ENCODE measurements at places on chromosomes 1 and 21.

- DNase-seq, result no peak
Observed at GRCh38 chr1:225814381-225814780, 4.5 kb downstream of the EPHX1 start.

GRCh38 chr1:56434025-56434424 lies 145.3 kb downstream of the PLPP3 start:
- DNase-seq, result no peak

DNA sequence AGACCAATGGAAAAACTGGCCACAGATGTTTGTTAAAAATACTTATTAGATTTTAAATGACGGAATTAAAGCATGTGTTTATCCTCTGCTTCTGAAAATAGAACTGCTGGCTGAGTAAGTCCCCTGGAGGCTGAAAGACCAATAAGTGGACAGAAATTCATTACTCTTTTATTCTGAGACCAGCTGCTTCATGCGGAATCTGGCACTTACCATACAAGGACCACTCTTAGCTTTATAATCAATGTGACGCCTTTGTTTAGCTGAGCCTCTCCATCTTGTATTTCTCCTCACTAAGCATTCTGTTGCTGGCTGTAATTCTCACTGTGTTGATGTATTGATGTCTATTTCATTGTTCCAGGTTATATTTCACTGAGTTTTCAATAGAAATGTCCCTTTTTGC lies 6.3 kb upstream of the EXO1 start:
- DNase-seq, result no peak

- no peak for DNase-seq
Observed at GRCh38 chr1:177080564-177080963, 83.9 kb downstream of the ASTN1 start.

DNA sequence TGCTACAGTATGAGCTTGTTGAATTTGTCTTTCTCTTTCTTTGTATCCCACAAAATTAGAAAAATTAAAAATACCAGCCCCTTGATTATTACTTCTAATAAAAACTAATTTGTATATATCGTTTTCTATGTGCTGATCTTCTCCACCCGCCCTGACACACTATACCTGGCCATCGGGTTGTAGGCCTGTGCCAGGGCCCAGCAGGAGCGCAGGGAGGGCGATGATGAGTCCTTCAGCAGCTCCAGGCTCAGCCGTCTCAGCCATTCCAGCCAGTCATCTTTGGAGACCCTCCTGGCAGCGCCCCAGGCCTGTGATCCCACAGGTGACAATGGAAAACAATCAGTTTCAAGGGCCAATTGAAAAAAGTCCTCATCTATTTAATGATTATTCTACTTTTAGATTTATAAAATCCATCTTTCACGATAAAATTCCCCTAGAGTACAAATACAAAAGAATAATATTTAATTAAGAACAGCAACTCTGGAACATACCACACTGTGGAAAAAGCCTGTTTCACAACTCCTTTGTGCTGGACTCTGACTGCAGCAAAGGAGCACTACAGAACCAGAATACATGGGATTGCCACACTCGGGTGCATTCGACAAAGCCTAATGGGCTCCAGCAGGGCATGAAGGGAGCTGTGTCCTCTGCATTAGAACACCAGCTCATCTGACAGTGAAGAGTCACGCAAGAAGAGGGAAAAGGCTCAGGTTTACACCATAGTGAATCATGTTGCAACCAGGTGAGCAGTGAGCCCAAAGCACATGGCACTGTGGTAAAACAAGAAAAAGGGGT lies 15.4 kb downstream of the ANGPTL7 start:
- DNase-seq, result no peak

- DNase-seq, result no peak
Observed at GRCh38 chr1:112431038-112431437, 35.0 kb downstream of the CTTNBP2NL start.

DNA sequence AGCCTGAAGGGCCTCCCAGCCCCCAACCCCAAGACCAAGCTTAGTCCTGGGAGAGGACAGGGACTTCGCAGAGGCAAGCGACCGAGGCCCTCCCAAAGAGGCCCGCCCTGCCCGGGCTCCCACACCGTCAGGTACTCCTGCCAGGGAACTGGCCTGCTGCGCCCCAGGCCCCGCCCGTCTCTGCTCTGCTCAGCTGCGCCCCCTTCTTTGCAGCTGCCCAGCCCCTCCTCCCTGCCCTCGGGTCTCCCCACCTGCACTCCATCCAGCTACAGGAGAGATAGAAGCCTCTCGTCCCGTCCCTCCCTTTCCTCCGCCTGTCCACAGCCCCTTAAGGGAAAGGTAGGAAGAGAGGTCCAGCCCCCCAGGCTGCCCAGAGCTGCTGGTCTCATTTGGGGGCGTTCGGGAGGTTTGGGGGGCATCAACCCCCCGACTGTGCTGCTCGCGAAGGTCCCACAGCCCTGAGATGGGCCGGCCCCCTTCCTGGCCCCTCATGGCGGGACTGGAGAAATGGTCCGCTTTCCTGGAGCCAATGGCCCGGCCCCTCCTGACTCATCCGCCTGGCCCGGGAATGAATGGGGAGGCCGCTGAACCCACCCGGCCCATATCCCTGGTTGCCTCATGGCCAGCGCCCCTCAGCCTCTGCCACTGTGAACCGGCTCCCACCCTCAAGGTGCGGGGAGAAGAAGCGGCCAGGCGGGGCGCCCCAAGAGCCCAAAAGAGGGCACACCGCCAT lies 21.9 kb upstream of the ARF1 start:
- DNase-seq, result no peak

DNA sequence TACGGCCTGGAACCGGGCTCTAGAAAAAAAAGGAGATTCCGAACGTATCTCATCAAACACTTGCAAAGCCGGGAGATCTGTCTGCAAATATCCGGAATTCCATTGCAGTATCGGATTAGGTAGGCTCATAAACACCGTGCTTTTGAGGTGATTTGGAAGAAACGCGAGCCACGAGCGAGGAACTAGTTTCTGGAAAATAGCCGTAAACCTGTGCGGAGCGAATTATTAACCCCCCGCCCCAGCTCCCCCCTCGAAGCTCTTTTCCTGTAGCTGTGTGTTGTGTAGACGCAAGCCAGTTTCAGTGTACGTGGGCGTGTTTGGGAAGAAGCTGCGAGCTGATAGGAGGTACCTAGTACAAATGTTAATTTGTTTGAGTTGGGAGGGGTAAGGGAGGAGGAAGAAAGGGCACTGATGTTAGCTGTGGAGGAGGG lies 1.1 kb downstream of the RALGPS2 start:
- DNase-seq, result peak; percentile 48

- no peak for DNase-seq
Observed at GRCh38 chr1:175220853-175221556, 28.4 kb upstream of the KIAA0040 start.

GRCh38 chr1:64581135-64581842 lies 111.4 kb downstream of the CACHD1 start:
- DNase-seq, result no peak
